CD4-positive, alpha-beta T cell treated with Interleukin-2 at 100 ng/mL for 4 hours (primary cell): ENCODE measurements at places on chromosomes 2 and 18.

DNA sequence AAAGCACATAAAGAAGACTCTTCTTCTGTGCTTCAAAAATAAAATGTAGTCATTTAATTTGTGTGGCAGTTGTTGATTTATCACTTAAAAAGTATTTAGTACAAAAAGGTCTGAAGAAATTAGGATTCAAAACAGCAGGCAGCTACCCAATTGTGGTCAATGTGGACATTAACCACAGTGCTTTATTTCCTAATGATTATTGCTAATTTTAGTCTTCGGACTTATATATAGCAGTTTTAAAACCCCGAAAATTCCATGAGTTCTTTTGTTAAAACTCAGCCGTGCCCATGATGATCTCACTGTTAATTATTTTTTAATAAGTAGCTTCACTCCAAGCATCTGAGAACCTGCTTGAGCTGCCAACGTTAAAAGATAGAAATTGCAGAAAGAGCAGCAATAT is 594.3 kb downstream of the STK39 start:
- no peak for DNase-seq

GRCh38 chr18:61085761-61086160 is 247.5 kb upstream of the CDH20 start:
- DNase-seq: no peak

- no peak for DNase-seq
Measured at GRCh38 chr2:114040826-114041225, 150.9 kb downstream of the ACTR3 start.

DNA sequence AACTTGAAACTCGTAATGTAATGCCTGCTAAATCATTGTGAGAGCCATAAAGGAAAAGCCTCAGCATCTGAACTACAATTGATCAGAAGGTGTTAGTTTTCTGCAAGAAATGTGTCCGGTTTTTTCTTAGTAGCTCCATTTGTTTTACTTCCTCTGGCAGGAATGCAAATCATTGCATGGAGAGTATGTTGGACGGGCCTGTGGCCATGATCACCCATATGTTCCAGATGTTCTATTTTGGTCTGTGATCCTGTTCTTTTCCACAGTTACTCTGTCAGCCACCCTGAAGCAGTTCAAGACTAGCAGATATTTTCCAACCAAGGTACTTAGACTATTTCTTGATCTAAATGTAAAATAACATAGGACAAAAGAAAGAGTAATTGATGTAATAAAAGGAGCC is 126.6 kb downstream of the DPP4 start:
- no peak for DNase-seq
